ENCODE measurements at places on chromosomes 6 and 20.

- peaks cover 20% of the 10 kb centered on the region for H3K27me3 ChIP-seq
- H3K4me1 ChIP-seq = no peaks in the 10 kb centered on the region
- no peaks in the 10 kb centered on the region for H3K36me3 ChIP-seq
- no peak for DNase-seq
- H3K4me3 ChIP-seq = no peak overlapping the region
Measured at GRCh38 chr20:19885939-19886660, 128.0 kb downstream of the RIN2 start.

DNA sequence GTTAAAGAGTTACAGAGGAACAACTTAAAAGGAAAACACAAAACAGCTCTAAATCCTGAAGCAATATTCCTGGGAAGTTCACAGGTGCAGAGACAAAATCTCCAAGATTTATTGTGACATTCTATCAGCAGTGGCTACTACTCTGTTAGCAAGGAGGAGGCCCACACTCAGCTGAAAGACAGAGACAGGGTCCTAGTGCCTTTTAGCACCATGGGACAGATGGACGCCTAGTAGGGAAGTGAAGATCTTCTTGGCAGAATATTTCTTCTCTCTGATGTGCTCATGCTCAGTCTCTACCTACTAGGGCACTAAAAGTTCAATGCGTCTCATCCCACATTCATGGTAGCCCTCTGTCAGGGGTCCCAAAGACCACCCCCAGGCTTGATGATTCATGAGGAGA lies 133.4 kb downstream of the LAMP5 start:
- no peaks in the 10 kb centered on the region for H3K4me1 ChIP-seq
- H3K4me3 ChIP-seq = no peak overlapping the region
- no peak overlapping the region for H3K27ac ChIP-seq
- no peaks in the 10 kb centered on the region for H3K36me3 ChIP-seq

GRCh38 chr6:7236306-7237209 lies 76.4 kb downstream of the SSR1 start:
- peaks cover 4% of the 10 kb centered on the region for H3K36me3 ChIP-seq
- DNase-seq = no peak
- peaks cover 6% of the 10 kb centered on the region for H3K4me1 ChIP-seq
- no peak overlapping the region for H3K4me3 ChIP-seq
- no peak overlapping the region for H3K27ac ChIP-seq

GRCh38 chr20:18571578-18571977 lies 4.3 kb downstream of the SMIM26 start:
- peaks cover 5% of the 10 kb centered on the region for H3K4me1 ChIP-seq
- no peak overlapping the region for H3K4me3 ChIP-seq
- H3K36me3 ChIP-seq = peaks cover 16% of the 10 kb centered on the region

DNA sequence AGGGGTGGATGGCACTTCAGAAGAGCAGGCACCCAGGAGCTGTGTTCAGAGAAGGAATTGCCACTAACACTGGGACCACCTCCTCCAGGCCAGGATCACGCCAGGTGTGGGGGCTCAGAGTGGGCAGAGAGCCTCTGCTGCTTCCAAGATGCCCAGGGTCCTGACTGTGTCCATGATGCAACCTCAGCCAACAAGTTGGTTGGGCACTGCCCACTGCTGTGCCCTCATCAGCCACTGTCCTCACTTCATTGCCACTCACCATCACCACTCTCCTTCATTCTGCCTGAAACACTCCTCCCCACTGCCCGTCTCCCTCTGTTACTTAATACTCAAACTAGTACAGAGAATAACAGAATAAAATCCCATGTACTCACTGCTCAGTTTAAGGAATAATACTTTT lies 16.5 kb upstream of the TCF15 start:
- no peaks in the 10 kb centered on the region for H3K36me3 ChIP-seq
- DNase-seq = no peak
- no peaks in the 10 kb centered on the region for H3K27me3 ChIP-seq
- H3K4me1 ChIP-seq = no peaks in the 10 kb centered on the region
- H3K4me3 ChIP-seq = no peak overlapping the region
- H3K27ac ChIP-seq = no peak overlapping the region

All from T-cell (primary cell).